Activated naive CD4-positive, alpha-beta T cell treated with Interleukin-2 at 50 U/mL for 16 hours (primary cell): ENCODE measurements at places on chromosomes 6 and 20.

DNA sequence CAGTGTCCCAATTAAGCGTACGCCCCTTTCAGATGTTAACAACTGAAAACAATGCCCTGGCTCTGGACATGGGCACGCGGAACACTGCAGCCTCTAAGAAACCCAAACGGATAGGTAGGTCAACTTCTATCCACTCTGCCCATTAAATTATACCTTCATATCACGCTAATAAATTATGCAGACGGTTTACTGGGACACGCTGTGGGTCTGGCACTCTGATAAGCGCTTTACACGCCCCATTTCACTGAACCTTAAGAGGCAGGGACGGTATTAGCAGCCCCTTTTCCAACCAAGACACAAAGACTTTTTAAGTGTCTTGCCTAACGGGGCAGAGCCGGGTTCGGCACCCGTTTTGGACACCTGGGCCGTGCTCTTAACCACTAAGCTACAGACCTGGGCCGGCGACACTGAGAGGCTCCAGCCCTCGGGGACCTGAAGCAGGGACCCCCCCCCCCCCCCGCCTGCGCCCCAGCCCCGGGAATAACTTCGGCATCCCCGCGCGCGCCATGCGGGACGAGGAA, 744 bp downstream of the STAU1 start:
- DNase-seq: peak; percentile 33

DNA sequence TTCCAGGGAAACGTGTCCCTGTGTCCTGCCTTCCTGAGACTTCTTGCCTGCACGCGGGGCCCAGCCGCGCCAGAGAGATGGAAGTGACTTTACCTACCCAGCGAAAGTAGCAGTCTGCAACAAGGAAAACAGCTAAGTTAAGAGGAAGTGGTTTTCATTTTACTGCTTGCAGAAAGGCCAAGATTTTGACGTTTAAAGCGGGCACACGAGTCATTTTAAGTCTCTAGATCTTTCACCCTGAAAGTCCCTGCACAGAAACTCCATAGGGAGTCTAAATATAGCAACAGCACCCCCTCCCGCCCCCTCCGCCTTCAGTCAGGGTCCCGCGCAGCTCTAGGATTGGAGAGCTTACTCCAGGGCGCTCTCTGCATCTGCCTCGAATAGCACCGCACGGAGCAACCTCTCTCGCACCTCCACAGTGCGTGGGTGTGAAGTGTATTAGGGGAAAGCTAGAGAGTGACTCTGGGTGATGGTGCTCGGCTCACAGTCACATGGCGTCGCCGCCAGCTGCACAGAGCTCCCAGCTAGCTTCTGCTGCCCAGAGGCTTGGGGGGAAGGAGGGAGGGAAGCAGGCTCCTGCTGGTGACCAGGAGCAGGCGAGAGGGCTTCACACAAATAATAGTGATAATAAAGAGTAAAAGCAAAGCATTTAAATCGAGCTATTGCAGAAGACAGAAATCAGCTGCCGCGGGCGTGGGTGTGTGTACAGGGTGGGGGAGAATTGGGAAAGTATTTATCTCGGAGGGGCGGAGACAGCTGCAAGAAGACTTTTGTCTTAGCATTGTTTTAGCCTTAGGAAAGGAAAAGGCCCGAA, 1.8 kb upstream of the KCNQ5 start:
- DNase-seq: peak; percentile 78

GRCh38 chr20:24018796-24019195, 30.2 kb upstream of the GGTLC1 start:
- no peak for DNase-seq

DNA sequence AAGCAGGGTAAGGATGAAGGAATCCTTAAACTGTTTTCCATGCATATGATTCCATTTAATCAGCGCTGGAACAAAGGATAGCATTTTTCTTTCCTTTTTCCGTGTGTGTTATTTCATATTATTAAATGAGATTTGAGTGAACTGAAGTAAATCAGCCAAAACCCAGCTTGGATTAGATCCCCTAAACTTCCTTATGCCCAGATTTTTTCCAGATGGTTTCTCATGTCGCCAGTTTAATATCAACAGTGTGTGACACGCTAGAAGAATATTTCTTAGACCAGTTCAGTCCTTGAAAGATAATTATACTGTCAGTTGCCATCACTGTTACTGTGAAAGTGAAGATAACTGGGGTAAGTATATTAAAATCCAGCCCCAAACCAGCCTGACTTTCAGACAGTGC, 1009.4 kb downstream of the KIF16B start:
- DNase-seq: no peak

- no peak for DNase-seq
Observed at GRCh38 chr20:47868744-47869143, 83.5 kb upstream of the SULF2 start.

- DNase-seq: no peak
Observed at GRCh38 chr6:36232172-36232571, 35.6 kb downstream of the BRPF3 start.

- no peak for DNase-seq
Observed at GRCh38 chr20:53580376-53581111, 13.1 kb downstream of the ZNF217 start.

DNA sequence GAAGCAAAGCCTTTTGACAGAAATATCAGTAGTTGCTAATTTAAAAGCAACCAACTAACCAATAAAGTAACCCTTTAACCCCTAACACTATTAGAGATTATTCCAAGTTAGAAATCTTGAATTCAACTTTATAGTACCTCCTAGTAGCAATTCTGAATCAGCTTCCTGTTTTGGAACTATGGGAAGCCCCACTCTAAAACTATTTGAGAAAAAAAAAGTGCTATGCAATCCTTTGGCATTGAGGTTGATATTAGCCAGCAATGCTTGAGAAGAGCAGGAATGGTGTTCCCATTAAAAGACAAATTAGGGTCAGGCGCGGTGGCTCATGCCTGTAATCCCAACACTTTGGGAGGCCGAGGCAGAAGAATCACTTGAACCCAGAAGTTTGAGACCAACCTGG, 306.2 kb upstream of the ZFP64 start:
- DNase-seq: no peak

DNA sequence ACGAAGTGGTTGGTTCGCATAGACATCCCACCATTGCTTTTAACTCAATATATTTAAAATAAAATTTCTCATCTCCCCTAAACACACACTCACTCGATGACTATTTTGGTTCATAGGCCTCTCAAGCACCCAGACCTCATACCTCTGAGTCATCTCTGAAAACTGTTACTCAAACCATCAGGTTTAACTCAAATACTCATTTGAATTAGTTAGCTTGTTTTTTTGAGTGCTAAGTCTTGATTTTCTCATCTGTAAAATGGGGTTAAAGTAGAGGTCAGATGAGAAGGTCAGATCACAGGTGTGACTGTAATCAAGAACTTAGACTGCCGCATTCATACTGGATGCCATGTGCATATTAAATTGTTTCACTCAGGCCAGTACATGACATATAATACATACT, 243.9 kb upstream of the TENT5A start:
- no peak for DNase-seq

GRCh38 chr6:62229231-62229630, 56.8 kb downstream of the KHDRBS2 start:
- no peak for DNase-seq

DNA sequence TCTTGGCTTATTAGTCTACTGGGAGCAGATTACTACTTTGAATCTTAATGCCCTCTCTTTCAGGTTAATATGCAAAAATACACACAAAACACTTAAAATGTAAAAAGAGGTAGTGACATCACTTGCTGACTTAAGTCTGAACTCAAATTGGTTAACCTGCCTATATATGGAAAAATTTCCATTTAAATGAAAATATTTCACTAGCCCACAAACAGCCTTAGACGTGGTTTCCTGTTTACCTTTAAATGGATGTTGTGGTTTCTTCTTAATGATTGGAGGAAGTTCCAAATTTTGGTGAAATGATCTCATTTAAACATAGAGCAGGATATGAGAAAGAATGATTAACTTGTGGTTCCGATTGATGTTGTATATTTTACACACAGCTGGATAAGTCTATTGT, 553.7 kb downstream of the CD109 start:
- no peak for DNase-seq

DNA sequence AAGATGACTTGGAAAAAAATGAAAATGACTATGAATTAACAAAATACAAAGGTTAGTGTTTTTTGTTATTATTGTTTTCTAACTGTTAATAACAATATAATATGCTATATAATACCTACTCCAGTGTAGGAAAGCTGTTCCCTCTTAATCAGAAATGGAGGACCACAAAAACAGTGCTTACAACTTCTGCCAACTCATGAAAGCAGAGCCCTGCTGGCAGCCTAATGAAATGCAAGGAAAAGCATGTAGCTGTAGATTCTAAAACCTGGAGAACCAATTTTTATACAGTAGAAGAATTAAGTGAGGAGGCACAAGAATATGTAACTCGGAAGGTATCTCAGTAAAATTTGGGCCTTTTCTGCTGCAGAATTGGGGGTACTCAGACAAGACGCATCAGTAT, 29.4 kb downstream of the PHIP start:
- DNase-seq: no peak

- DNase-seq: no peak
Observed at GRCh38 chr20:37395921-37396415, 50.0 kb downstream of the SRC start.

- no peak for DNase-seq
Observed at GRCh38 chr6:94217836-94218235, 798.5 kb upstream of the EPHA7 start.
